ENCODE measurements at places on chromosomes 4 and X. TPM values are rescaled to one million over a fixed set of nuclear protein-coding genes. Genes with fewer than 3 reads are reported as not detected.

USP17L21 gene
- not detected for total RNA-seq

TSPAN7 gene
- total RNA-seq: 0.13 TPM

CXCL11 gene
- not detected for total RNA-seq

TCEANC gene
- total RNA-seq: 0.92 TPM

YY2 gene
- total RNA-seq: 2.0 TPM

CT45A1 gene
- not detected for total RNA-seq

BMPR1B gene
- 0.62 TPM for total RNA-seq

PRKX gene
- total RNA-seq: 20.5 TPM

NDST4 gene
- 0.13 TPM for total RNA-seq

KCNE5 gene
- total RNA-seq: 0.13 TPM

TMPRSS11A gene
- total RNA-seq: not detected

NAT8L gene
- total RNA-seq: 16.6 TPM

PARM1 gene
- 0.21 TPM for total RNA-seq

NDUFA1 gene
- total RNA-seq: 252 TPM

RAI2 gene
- 0.13 TPM for total RNA-seq

ERVMER34-1 gene
- total RNA-seq: 0.67 TPM

AFF2 gene
- 0.05 TPM for total RNA-seq

NLRP2B gene
- total RNA-seq: not detected

CXCL10 gene
- total RNA-seq: not detected

HTN3 gene
- not detected for total RNA-seq

PLK4 gene
- 21.4 TPM for total RNA-seq

ADGRL3 gene
- 0.23 TPM for total RNA-seq

TMEM144 gene
- total RNA-seq: 6.0 TPM

STARD8 gene
- total RNA-seq: 4.6 TPM

ATP8A1 gene
- total RNA-seq: 0.80 TPM

CLGN gene
- 5.4 TPM for total RNA-seq

C4orf51 gene
- total RNA-seq: not detected

TRMT2B gene
- 39.7 TPM for total RNA-seq

PDGFRA gene
- total RNA-seq: 0.15 TPM

LYAR gene
- total RNA-seq: 24.3 TPM

CCDC160 gene
- total RNA-seq: not detected

MAGEB2 gene
- 0.10 TPM for total RNA-seq

CT45A3 gene
- total RNA-seq: not detected

MTMR8 gene
- total RNA-seq: 1.3 TPM

COL4A6 gene
- total RNA-seq: 0.28 TPM

CLNK gene
- not detected for total RNA-seq

DCAF4L1 gene
- total RNA-seq: 0.13 TPM

ZNF711 gene
- 3.1 TPM for total RNA-seq

ARR3 gene
- not detected for total RNA-seq

STAG2 gene
- total RNA-seq: 94.5 TPM

FRAS1 gene
- 0.23 TPM for total RNA-seq

TBC1D9 gene
- total RNA-seq: 21.7 TPM
